ENCODE measurements at places on chromosomes 7 and 10.

DNA sequence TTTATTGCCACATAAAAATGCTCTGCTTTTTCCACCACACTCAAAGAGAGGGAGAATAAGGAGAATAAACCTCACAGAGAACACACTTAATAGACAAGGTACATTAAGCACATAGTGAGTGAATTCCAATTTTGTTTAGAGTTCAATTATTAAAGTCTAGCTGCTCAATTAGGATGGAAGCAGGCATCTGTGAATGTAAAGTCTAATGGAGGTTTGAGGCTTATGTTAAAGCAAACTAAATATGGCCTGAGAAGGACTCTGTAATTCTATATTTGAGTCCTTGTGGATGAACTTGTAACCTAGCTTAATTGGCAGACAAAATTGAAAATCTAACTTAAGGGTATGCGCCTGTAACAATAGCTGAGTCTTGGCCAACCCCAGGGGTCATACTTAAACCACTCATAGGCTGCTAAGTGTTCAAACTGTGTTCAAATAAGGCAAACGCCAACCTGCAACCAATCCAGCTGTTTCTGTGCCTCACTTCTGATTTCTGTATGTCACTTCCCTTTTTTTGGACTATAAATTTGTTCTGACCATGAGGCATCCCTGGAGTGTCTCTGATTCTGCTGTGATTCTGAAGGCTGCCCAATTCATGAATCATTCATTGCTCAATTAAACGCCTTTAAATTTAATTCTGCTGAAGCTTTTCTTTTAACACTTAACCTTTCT is 31.3 kb upstream of the NME8 start:
- no peak for DNase-seq

- no peak for DNase-seq
Measured at GRCh38 chr10:2920168-2920567, 147.2 kb upstream of the PFKP start.

- DNase-seq, result no peak
Measured at GRCh38 chr7:100885440-100886141, 3.9 kb downstream of the UFSP1 start.

- no peak for DNase-seq
Measured at GRCh38 chr10:127472976-127473375, 76.1 kb upstream of the NPS start.

DNA sequence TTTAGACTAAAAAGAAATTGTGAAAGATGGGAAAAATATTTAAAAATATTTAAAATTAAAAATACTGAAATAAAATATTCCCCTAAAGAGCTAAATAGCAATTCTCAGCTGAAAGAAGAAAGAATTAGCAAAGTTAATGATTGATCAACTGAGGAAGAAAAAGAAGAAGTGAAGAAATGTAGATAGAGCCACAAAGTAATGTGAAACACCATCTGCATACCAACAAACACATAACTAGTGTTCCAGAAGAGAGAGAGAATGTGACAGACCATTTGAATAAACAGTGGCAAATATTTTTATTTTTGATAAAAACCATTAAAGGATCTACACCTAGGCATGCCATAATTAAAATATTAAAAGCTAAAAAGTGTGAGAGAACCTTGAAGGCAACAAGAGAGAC is 784.5 kb upstream of the ZWINT start:
- no peak for DNase-seq

- DNase-seq, result no peak
Measured at GRCh38 chr7:105297985-105298384, 90.7 kb downstream of the SRPK2 start.

GRCh38 chr7:26091933-26092332 is 60.1 kb upstream of the NFE2L3 start:
- no peak for DNase-seq

- DNase-seq, result no peak
Measured at GRCh38 chr7:52659178-52659577, 376.3 kb upstream of the POM121L12 start.

DNA sequence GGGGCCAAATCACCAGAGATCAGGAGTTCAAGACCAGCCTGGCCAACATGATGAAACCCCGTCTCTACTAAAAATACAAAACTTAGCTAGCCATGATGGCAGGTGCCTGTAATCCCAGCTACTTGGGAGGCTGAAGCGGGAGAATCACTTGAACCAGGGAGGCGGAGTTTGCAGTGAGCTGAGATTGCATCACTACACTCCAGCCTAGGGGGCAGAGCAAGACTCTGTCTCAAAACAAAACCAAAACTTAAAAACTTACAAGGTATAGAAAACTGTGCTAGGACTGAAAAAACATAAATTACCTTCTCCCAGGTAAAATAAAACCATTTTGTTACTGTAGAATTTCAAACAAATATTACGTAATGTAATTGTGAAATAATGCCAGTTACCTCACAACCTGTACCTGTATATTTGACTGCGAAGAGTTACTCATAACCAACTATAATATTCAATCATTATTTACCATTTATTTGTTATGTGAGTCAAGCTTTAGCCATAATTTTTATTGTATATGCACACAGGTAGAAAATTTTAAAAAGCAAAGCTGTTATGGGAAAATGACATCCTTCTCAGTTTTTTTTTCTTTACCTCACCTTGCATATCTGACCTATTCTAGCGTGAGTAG is 180.9 kb downstream of the SEMA3A start:
- DNase-seq, result no peak

- no peak for DNase-seq
Measured at GRCh38 chr10:108036265-108036664, 871.8 kb upstream of the SORCS1 start.
